ENCODE measurements at places on chromosomes 16 and 17.

- H3K4me3 ChIP-seq, result peak overlapping the region; percentile 39
- peak overlapping the region; percentile 39 for H3K27ac ChIP-seq
- H3K27me3 ChIP-seq, result no peaks in the 10 kb centered on the region
- H3K4me1 ChIP-seq, result peaks cover 15% of the 10 kb centered on the region
Observed at GRCh38 chr17:42107597-42108576, 4.6 kb downstream of the DHX58 start.

GRCh38 chr16:58755989-58756649 is 22.0 kb upstream of the GOT2 start:
- H3K27me3 ChIP-seq, result no peaks in the 10 kb centered on the region
- H3K27ac ChIP-seq, result no peak overlapping the region
- H3K4me3 ChIP-seq, result no peak overlapping the region
- DNase-seq, result peak; percentile 61

- DNase-seq, result no peak
- no peaks in the 10 kb centered on the region for H3K4me1 ChIP-seq
- no peaks in the 10 kb centered on the region for H3K36me3 ChIP-seq
Observed at GRCh38 chr17:32497431-32498205, 10.8 kb downstream of the CDK5R1 start.

DNA sequence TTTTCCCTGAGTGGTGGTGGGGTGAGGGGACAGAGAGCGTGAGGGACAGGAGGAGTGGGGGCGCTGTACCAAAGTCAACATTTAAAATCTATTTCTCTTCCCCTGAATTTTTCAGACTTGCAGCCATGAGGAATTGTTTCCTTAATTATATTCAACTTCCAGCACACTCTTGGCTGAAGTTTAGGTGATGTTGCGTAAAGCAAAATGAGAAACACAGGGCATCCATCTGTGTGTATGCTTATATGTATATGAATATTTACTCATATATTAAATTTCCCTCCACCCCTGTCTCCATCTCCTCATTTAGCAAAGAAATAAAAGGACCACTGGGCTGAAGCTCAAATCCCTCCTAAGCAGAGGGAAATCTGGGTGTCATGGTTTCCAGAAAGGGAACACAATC is 218.1 kb downstream of the XYLT1 start:
- no peaks in the 10 kb centered on the region for H3K36me3 ChIP-seq
- H3K4me1 ChIP-seq, result no peaks in the 10 kb centered on the region
- H3K4me3 ChIP-seq, result no peak overlapping the region
- H3K27me3 ChIP-seq, result no peaks in the 10 kb centered on the region

DNA sequence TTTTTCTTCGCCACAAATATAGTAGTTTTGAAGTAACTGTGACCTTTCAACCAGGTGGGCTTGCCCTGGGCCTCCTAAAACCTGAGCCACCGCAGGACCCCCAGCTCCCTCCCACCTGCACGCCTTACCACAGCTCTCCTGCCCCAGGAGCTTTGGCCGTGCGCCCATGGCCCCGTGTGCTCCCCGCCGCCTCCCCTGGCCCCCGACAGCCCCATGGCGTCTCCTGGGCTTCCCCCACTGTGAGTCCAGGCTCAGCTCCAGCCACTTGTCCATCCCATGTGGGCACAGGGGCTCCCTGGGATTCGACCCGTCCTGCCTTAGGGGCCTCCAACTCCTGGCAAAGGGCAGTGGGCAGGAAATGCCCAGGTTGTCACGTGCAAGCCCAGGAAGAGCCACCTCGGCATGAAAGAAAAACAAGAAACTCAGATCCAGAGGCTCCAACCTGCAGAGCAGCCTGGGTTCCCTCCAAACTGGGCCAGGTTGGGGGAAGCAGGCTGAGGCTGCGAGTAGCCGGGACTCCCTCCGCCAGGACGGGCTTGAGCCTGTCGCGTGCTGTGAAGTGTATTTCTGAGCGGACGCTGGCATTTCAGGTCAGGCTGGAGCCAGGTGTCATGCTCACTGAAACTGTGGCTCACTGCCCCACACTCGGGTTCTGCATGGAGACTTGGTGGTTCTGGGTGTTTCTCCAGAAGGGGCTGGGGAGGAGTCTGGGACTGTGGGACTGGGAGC is 5.8 kb downstream of the LGALS3BP start:
- H3K36me3 ChIP-seq, result no peaks in the 10 kb centered on the region
- no peak overlapping the region for H3K4me3 ChIP-seq
- no peaks in the 10 kb centered on the region for H3K27me3 ChIP-seq

DNA sequence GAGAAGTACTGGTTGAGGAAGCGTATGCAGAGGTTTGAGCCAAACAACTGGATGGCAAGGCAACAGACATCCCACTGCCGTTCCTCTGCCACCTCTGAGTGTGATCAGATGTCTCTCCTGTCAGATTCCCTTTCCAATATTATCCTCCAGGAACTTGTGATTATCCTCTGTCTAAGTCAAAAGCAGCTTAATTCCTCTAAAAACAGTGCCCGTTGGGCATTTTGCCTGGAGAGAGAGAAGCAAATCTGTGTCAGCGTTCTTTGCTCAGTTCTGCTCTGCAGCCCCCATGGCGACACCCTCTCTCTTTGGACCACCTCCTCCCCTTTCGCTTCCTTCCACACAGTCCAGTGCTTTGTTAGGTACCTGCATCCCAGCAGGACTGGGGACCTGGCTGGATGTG is 56.1 kb upstream of the TBX2 start:
- H3K4me1 ChIP-seq, result no peaks in the 10 kb centered on the region
- H3K36me3 ChIP-seq, result no peaks in the 10 kb centered on the region
- no peak for DNase-seq
- H3K27me3 ChIP-seq, result no peaks in the 10 kb centered on the region
- H3K27ac ChIP-seq, result no peak overlapping the region
- H3K4me3 ChIP-seq, result no peak overlapping the region

GRCh38 chr17:45924332-45924820 is 30.0 kb downstream of the MAPT start:
- H3K4me3 ChIP-seq, result no peak overlapping the region
- H3K36me3 ChIP-seq, result no peaks in the 10 kb centered on the region
- no peak overlapping the region for H3K27ac ChIP-seq
- H3K4me1 ChIP-seq, result no peaks in the 10 kb centered on the region
- DNase-seq, result no peak

GRCh38 chr17:8946071-8946470 is 19.4 kb downstream of the PIK3R5 start:
- H3K4me3 ChIP-seq, result no peak overlapping the region
- no peak for DNase-seq

DNA sequence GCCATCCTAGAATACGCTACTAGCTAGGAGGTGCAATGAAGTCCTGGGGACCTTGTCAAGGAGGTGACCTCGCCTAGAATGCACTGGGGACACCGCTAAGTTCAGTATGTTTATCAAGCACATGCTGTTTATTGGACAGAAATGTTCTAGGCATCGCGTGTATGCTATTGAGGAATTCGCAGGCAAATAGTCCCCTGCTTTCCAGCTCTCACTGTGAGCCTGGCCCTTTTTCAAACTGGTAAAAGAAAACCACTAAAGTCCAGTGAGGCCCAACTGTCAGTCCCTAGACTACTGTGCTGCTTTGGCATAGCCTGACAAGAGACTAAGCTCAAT is 1.2 kb upstream of the FAM222B start:
- H3K4me1 ChIP-seq, result no peaks in the 10 kb centered on the region
- H3K4me3 ChIP-seq, result no peak overlapping the region
- no peak for DNase-seq
- H3K27me3 ChIP-seq, result no peaks in the 10 kb centered on the region
- H3K36me3 ChIP-seq, result no peaks in the 10 kb centered on the region

- H3K27me3 ChIP-seq, result no peaks in the 10 kb centered on the region
- no peaks in the 10 kb centered on the region for H3K4me1 ChIP-seq
- DNase-seq, result no peak
- no peak overlapping the region for H3K27ac ChIP-seq
- no peaks in the 10 kb centered on the region for H3K36me3 ChIP-seq
- H3K4me3 ChIP-seq, result no peak overlapping the region
Observed at GRCh38 chr17:61366076-61366714, 33.4 kb upstream of the TBX2 start.

DNA sequence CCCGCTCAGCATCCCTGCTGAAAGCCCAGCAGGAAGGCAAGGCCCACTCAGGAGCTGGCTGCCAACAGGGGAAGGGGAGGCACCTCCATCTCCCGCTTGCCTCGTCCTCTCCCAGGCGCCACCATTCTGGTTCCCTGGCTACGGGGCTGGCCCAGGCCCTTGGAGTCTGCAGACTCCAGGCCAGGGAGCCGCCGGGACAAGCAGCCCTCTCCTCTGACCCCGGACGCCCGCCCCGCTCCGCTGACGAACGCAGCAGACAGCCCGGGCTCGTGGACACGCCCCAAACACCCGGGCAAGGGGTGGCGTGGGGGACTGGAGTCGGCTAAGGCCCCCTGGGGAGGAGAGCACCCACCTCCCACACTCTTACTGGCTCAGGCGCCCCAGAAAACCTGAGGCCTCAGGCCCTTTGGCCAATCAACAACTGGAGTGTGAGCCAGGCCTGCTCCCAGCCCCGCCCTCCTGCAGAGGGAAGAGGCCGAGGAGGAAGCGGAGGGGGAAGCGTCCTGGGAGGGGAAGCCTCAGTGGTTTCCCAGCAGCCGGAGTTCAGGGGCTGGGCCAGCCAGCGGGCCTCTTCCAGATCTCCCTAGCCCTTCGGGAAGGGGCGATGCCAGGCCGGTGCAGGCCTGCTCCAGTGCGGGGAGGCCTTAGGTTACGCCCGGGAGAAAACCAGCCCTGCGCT is 4.2 kb downstream of the MNT start:
- no peaks in the 10 kb centered on the region for H3K36me3 ChIP-seq
- H3K27me3 ChIP-seq, result no peaks in the 10 kb centered on the region
- peak overlapping the region; percentile 43 for H3K4me3 ChIP-seq
- peak; percentile 89 for DNase-seq
- H3K27ac ChIP-seq, result peak overlapping the region; percentile 70
- peaks cover 46% of the 10 kb centered on the region for H3K4me1 ChIP-seq

DNA sequence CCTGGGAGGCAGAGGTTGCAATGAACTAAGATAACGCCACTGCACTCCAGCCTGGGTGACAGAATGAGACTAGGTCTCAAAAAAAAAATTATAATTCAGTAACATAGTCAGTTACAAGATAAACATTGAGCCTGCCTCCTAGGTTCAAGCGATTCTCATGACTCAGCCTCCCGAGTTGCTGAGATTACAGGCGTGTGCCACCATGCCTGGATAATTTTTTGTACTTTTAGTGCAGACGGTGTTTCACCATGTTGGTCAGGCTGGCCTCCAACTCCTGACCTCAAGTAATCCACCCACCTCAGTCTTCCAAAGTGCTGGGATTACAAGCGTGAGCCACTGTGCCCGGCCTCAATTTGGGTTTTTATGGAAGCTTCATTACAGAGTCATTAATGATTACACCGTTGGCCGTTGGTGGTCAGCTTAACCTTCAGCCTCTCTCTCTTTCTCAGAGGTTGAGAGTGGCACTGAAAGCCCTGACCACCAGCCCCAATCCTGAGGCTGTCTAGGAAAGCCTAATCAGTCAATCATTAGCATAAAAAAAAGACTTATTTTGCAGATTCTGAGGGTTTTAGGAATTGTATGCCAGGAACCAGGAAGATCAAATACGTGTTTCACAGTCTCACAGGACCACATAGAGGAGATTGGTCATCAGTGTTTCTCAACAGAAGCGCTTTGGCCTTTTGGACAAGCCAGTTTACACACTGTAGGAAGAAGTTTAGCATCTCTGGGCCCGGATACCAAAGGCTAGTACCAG is 1.3 kb upstream of the LRRC37A3 start:
- peaks cover 7% of the 10 kb centered on the region for H3K27me3 ChIP-seq
- DNase-seq, result no peak
- peaks cover 2% of the 10 kb centered on the region for H3K4me1 ChIP-seq
- no peaks in the 10 kb centered on the region for H3K36me3 ChIP-seq

DNA sequence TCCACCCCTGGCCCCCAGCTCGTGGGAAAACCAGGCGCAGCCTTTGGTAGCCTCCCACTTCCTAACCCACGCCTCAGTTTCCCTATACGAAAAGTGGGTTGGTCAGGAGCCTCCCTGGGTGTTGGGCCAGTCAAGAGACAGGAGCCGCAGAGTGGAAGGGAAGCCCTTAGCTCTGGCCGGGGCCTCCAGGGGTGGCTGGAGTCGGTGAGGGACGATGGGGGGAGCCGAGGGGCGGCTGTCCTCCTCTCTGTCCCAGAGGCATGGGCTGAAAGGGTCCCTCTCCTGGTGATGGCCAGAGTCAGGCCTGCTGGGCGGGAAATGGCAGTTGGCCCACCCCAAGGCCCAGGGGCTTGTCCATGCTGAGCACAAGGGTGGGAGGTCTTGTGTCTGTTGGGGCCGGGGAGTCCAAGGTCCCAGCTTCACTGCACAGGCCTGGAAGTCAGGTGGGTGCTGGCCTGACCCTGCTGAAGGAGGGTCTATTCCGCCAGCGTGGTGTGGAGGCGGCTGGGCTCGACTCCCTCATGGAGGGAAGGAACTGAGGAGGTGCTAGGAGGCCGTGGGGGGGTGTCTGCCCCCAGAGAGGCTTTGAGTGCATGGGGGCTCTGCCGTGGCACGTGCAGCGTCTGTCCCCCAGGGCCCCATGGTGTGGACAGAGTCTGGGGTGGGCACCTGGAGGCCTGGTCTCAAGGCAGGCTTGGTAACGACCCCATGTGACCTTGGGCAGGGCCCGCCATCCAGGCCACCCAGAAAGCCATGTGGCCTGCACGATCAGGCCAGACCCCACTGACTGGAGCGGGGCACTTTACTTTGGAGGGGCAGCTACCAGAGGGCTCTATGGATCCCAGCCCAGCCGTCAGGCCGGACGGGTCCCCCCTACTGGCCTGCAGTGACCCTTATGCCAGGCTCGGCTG is 1.1 kb downstream of the SLC16A3 start:
- H3K36me3 ChIP-seq, result no peaks in the 10 kb centered on the region
- no peak overlapping the region for H3K27ac ChIP-seq
- no peaks in the 10 kb centered on the region for H3K4me1 ChIP-seq

GRCh38 chr16:28301154-28301553 is 8.8 kb downstream of the SBK1 start:
- no peaks in the 10 kb centered on the region for H3K27me3 ChIP-seq
- DNase-seq, result no peak
- H3K36me3 ChIP-seq, result peaks cover 8% of the 10 kb centered on the region
- no peak overlapping the region for H3K27ac ChIP-seq
- H3K4me3 ChIP-seq, result no peak overlapping the region

- H3K4me1 ChIP-seq, result no peaks in the 10 kb centered on the region
- no peak for DNase-seq
- no peak overlapping the region for H3K27ac ChIP-seq
- H3K36me3 ChIP-seq, result no peaks in the 10 kb centered on the region
Observed at GRCh38 chr17:36002631-36003030, 1.3 kb upstream of the CCL15 start.

GRCh38 chr17:3475812-3476610 is at the start of gene ASPA:
ASPA (plus strand) TSS chr17:3475997; CDS start chr17:3476160, 163 bp downstream.
- H3K27me3 ChIP-seq, result no peaks in the 10 kb centered on the region
- no peaks in the 10 kb centered on the region for H3K36me3 ChIP-seq
- no peak within 1 kb of the TSS for H3K4me3 ChIP-seq
- DNase-seq, result no peak
- no peak within 1 kb of the TSS for H3K27ac ChIP-seq

- H3K4me3 ChIP-seq, result no peak overlapping the region
- H3K27ac ChIP-seq, result no peak overlapping the region
- H3K36me3 ChIP-seq, result peaks cover 41% of the 10 kb centered on the region
- H3K4me1 ChIP-seq, result no peaks in the 10 kb centered on the region
- H3K27me3 ChIP-seq, result no peaks in the 10 kb centered on the region
Observed at GRCh38 chr17:16001226-16001897, 1.7 kb downstream of the TTC19 start.
